ENCODE measurements at places on chromosomes 2 and 18.

GRCh38 chr2:159155320-159155719 is 131.2 kb downstream of the WDSUB1 start:
- DNase-seq = no peak

GRCh38 chr2:101116841-101117552 is 34.2 kb downstream of the TBC1D8 start:
- DNase-seq = no peak

DNA sequence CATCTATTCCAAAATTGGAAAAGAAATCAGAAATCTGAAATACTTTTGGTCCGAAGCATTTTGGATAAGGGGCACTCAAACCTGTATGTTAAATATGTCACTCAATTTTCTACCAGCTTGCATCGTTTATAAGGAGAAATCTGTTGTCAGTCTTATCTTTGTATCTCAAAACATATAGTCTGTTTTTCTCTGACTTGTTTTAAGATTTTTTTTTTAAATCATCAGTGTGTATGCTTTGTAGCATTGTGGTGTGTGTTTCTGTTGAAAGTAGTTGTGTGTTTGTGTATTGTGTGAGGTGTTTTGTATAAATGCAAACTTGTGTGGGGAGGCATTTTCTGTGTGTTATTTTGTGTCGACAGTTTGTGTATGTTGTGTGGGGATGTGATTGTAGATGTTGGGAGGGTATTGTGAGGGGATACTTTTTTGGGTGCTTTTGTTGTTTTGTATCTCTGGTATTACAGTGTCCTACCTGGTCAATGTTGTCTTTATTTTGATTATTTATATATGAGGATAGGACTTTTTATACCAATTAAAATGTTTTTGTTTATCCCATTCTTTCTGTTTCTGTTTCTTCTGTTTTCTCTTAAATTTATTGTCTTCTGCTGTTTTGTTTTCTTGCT is 30.9 kb downstream of the SMCHD1 start:
- DNase-seq = no peak

GRCh38 chr2:128320192-128320905 is 1.7 kb upstream of the HS6ST1 start:
- DNase-seq = no peak

GRCh38 chr18:6917072-6917471 is 187.6 kb downstream of the ARHGAP28 start:
- DNase-seq = no peak

GRCh38 chr2:9445089-9445488 is 21.6 kb downstream of the CPSF3 start:
- no peak for DNase-seq

- DNase-seq = no peak
Observed at GRCh38 chr2:3430172-3430571, 50.7 kb downstream of the TRAPPC12 start.

Measured in CD4-positive, alpha-beta T cell treated with Interleukin-4 for 1 hour (primary cell).